OCI-M1 (cell line): ENCODE measurements at places on chromosomes 1 and 21.

DNA sequence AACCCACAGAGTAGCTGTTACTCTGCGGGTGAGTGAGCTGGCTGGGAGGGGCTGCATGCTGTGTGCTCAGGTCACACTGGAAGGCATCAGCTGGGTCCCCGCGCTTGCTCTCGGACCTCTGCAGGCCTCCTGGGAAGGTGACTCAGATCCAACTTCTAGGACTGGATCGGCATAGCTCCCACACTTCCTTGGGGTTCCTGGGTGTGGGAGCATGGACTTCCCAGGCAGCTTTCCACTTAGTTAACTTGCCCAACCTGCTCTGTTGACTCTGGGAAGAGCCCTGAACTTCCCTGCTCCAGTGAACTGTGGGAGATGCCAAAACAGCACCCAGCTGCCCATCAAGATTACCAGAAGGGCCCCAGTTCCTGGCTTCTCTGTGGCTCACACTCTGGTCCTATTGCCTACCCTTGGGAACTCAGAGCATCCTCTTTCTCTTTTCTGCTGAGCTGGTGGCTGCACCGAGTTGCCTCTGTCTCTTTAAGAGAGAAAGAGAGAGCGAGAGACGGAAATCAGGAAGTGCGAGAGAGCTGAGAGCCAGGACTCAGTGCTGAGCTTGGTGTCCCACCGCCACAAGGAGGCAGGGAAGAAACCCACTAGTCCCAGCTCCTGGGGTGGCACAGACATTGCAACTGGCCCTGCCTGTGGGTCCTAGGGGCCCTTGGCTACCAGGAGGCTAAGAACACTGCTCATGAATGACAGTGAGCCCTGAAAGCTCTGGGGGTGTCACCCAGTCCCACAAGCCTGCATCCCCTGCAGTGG, at the start of gene IKBKE:
Gene IKBKE (plus strand): TSS at position 544 of the 759 bp plus-strand sequence. CDS start 2,752 bp downstream, outside the sequence.
- peak; percentile 95 for DNase-seq

GRCh38 chr1:2130871-2131289, 63.7 kb downstream of the FAAP20 start:
- no peak for DNase-seq

DNA sequence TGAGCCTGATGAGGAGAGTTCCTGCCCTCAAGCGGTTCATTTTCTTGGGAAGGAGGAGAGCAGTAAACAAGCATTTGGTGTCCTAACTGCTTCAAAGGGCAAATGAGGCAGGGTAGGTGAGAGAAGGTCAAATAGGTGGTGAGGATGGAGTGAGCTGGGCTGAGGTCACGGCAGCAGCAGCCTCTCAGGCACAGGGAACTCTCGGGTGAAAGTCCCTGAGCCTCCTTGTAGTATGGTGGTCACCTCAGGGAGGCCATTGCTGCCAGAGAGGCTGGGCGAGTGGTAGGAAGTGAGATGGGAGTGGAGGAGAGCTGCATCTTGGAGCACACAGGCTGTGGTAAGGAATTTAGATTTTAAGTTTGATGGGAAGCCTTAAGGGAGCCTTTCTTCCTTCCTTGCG, 4.0 kb downstream of the ADARB1 start:
- no peak for DNase-seq

GRCh38 chr1:160813215-160813614, 17.2 kb downstream of the LY9 start:
- DNase-seq = no peak

DNA sequence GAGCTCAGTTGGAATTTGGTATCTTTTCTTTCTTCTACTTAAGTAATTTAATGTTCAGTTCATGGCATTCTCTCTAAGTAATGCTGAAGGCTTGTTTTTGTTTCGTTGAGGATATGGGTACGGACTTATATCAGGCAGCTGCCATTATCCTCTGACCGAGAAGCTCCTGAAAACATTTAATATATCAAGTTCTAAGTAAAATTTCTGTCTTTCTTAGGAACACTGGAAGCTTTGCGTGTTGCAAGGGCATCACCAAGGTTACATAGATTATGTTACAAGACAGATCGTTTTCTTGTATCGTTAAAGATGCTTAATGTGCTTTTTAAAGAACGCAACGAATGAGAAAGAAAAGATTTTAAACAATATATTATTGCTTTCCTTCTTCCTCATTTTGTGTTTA, 1.0 kb upstream of the GALNT2 start:
- DNase-seq = peak; percentile 76

DNA sequence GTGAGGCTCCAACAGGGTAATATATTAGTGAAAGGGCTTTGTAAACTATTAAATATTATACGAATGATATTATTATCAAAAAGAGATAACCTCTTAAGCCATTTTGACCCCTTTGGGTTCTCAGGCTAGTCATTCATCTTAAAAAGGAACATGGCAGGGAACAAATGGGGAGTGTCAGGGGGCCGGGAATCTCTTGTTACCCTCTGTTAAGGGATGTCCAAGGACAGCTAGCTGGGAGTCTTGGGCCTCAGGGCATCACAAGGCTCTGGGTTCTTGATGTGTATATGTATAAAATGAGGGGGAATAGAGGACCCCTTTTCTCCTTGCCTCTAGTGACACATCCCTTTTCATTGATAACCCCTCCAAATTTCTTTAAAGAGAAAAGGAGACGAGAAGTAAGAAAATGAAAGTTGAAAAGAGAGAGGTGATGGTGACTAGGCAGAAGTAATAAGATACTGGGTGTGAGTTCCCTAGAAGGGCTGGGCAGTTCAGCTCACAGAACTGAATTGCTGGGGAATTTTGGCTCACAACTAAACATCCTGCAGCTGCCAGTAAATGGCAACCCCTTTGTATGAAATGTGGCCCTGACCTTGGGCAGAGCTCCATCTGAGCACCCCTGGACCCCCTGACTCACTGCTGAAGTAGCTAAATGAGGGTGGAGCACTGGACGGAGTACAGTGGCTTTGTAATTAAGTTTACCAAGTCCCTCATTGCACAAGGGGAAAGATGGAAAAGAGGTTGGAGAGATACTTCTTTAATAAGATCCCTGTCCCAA, 20.0 kb upstream of the ZNF326 start:
- peak; percentile 65 for DNase-seq

DNA sequence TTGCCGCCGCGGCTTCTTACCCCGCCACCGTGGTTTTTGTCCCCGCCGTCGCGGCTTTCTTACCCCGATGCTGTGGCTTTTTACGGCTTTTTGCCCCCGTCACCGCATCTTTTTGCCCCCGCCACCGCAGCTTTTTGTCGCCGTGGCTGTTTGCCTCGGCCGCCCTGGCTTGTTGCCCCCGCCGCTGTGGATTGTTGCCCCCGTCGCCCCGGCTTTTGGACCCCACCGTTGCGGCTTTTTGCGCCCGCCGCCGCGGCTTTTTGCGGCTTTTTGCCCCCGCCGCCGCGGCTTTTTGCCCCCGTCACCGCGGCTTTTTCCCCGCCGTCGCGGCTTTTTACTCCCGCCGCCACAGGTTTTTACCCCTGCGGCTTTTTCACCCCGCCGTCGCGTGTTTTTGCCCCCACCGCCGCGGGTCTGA, 3934.3 kb downstream of the SRGAP2C start:
- DNase-seq = no peak

DNA sequence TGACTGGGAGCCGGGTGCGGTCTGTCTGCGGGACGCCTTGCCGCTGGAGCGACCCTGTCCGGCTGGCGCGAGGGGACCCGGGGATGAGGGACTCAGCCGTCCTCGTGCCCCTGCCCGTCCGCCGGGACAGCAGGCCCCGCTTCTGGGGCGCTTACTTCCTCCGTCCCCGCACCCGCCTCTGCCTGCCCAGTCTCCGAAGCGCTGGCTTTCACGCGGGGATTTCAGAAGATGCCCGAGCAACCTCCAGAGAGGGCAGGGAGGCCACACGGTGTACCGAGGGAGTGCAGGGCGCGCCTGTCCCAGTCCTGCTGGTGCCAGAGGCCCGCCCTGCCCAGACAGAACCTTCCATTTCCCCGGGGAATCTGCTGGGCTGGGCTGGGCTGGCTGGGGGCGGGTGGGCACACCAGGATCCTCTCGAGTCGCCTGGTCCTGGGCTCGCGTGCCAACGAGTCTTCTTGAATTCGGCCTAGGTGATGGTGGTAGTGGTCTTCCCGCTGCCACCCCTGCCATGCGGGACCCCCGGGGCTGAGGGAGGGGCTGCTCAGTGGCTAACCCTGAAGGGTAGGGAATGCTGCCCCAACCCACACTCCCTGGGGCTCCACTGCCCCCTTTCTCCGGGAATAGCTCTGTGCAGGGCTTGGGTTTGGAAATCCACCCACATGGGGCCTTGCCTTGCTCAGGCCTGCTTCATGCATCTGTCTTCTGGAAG, 2.5 kb upstream of the TRPM2 start:
- DNase-seq = no peak

DNA sequence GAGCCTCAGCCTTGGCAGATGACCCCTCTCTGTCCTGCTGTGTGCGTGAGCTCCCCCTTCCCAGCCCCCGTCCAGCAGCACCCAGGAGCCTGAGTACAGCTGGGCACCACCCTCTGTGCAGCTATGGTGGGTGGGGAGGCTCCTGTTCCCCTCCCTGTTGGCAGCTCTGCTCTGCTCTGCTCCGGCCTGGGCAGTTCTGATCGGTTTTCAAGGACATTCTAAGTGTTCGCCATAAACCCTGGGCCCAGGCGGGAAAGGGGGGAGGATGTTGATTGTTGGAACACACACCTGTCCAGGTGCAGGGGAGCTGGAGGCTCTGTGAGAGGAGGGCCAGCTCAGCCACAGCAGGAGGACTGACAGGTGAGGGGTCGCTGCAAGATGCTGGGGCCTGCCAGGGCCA, at the start of gene CLCNKB:
Gene CLCNKB (plus strand): TSS at position 262 of the 400 bp plus-strand sequence. CDS start 711 bp downstream, outside the sequence.
- DNase-seq = no peak

GRCh38 chr1:175072099-175072951, 4.7 kb downstream of the TNN start:
- peak; percentile 67 for DNase-seq

- no peak for DNase-seq
These were observed 9.5 kb upstream of the YRDC start for GRCh38 chr1:37817481-37817880.

DNA sequence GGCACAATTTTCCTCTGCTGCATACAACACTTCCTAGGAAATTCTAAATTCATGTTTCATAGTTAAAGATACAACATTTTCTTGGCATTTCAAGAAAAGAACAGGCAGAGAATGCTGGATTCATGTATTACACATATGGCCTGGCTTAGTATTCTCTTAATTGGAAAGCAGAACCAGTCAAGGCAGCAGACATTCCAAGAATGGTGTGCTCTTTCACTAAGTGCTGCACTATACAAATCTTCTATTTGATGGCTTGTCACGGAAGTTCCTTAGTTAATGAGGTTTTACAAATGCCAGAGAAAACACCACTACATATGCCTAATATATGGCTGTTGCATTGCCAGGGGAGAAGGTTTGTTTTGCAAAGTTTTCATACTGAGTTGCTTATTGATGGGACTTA, 80.8 kb upstream of the DYNLT5 start:
- no peak for DNase-seq

- DNase-seq = no peak
These were observed 145.1 kb downstream of the TM2D1 start for GRCh38 chr1:61579802-61580201.

DNA sequence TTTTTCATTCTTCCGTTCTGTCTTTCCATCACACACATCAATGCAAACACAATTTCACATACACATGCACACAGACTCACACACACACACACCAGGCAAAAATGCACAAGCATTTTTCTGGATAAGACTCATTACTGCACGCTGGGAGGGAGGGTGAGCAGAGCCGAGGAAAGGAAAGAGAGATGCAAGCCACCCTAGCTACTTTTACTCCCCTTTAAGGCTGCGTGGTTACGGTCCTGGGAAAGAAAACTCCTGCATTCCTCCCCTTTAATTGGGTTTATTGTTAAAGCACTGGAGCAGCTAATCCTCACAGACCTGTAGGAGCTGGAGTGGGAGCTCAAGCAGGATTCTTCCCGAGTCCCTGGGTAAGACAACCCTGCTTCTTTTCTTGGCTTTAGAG, at the start of gene CAMK1G:
Gene CAMK1G (plus strand): TSS at position 307 of the 400 bp plus-strand sequence. CDS start 11,270 bp downstream, outside the sequence.
- DNase-seq = no peak

DNA sequence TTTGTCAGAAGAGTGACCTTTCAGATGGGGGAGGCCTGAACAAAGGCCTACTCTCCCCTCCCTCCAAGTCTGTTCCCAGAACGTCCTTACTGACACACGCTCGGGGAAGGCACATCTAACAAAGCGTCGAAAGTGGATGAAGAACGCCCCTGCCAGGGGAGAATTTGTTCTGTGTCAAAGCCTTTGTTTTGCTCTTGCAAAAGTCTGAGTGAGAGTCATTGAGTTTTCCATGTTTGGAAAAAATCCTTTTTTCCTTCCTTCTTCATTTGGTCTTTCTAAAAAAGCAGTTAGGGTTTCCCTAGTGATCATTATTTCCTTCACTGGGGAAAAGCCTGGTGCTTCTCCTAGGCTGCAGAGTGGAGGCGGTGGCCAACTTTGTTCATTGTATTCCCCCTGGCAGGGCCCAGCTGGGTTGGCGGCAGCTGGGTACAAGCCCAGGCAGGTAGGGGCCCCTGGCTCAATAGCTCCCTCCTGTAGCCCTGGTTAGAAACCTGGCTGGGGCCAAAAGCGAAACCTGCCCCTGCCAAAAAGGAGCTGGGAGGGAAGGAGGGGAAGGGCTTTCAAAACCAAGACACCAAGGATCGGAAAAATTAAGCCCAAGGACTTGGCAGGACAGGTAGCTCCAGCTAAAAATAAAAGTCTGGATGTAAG, 81.1 kb downstream of the ITPKB start:
- no peak for DNase-seq

DNA sequence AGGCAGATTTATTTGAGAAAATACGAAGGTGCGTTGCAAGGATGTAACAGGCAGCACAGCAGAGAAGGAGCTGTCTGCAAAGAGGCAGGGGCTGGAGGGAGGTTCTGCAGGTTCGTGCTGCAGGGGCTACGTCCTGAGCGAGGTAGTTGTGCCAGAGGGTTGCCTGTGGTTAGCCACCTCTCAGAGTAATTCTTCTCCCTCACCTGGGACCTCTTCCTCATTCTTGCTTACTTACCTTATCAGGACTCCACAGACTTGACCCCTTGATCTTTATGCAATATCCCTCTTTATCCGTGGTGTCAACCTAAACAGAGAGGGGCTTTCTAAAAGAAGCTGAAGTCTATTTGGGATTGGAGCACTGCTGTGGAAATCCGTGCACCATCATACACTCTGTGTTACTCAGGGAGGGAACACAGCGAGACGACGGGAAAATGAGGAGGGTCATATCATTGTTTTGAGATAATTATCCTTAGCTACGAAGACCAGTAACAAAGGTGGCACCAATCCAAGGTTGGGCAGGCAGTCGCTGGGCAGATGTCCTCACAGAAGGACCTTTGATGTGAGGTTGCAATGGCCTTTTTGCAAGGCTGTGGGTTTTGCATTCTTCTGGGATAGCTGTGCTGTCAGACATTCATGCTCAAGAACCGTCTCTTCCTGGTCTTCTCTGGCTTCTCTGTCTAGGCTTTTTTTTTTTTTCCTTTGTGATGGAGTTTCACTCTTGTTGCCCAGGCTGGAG, 82.8 kb downstream of the WDR4 start:
- peak; percentile 62 for DNase-seq

DNA sequence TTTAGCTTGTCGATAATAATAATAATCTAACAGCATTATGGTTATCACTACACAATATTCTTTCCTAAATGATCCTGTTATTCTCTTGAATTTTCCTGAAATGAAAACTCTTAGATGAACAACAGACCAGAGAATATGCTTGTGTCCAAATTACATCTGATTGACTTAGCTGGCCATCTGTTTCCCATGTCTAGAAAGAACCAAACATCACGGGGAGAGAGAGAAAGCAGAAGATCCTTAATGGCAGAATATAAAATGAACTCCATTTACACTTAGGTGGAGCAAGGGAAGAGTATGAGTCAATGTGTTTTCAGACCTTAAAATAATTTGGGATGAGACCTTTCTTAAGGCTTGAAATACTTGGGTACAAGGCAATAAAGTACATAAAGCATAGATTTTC, 162.2 kb downstream of the DSCAM start:
- DNase-seq = no peak
